DMS79 (cell line): ENCODE measurements at places on chromosomes 2 and 18.

- DNase-seq, result no peak
Observed at GRCh38 chr2:120486946-120487345, 141.0 kb downstream of the INHBB start.

- no peak for DNase-seq
Observed at GRCh38 chr2:109372171-109372568, 241.6 kb downstream of the SEPTIN10 start.

GRCh38 chr2:237686659-237687136 lies 59.3 kb downstream of the LRRFIP1 start:
- no peak for DNase-seq

DNA sequence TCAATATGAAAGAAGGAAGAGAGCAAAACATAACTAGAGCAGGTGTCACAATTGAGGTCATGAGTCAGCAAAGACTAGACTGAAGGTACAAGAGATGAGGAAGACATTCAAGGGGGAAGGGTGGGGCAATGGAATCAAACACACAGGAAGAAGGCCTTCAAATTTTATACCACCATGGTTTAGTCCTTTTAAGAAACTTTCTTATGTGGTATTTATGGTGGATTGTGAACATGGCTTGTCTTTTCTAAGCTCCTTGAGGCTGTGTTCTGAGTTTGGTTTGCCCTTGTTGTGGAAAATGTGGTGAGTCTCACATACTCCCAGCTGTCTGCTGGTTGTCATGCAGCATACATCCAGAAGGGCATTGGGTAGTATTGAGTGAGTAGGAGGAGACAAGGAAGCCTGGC lies 62.1 kb downstream of the NABP1 start:
- DNase-seq, result no peak

DNA sequence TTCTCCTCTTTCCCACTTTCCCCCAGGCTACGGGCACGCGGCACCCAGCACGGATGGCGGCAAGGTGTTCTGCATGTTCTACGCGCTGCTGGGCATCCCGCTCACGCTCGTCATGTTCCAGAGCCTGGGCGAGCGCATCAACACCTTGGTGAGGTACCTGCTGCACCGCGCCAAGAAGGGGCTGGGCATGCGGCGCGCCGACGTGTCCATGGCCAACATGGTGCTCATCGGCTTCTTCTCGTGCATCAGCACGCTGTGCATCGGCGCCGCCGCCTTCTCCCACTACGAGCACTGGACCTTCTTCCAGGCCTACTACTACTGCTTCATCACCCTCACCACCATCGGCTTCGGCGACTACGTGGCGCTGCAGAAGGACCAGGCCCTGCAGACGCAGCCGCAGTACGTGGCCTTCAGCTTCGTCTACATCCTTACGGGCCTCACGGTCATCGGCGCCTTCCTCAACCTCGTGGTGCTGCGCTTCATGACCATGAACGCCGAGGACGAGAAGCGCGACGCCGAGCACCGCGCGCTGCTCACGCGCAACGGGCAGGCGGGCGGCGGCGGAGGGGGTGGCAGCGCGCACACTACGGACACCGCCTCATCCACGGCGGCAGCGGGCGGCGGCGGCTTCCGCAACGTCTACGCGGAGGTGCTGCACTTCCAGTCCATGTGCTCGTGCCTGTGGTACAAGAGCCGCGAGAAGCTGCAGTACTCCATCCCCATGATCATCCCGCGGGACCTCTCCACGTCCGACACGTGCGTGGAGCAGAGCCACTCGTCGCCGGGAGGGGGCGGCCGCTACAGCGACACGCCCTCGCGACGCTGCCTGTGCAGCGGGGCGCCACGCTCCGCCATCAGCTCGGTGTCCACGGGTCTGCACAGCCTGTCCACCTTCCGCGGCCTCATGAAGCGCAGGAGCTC lies 35.4 kb downstream of the KCNK3 start:
- DNase-seq, result no peak

- DNase-seq, result no peak
Observed at GRCh38 chr18:74669136-74669798, 71.6 kb downstream of the ZNF407 start.

DNA sequence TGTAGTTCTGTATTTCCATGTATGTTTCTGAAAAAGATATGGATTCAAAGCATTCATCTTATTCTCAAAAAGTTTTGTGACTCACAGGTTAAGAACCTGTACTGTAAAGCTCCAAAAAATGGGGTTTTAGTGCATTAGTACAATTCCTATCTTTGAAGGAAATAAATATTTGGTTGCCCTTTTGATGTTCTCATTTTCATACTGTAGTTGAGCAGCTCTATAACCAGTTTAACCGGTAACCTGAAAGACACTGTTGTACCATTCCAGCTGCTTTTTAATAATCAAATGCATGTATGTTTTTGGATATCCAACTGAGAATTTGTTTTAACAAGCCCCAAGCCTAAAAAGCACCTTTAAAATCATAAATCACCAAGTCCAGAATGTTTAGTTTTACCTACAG lies 9.6 kb upstream of the OSGEPL1 start:
- DNase-seq, result no peak

DNA sequence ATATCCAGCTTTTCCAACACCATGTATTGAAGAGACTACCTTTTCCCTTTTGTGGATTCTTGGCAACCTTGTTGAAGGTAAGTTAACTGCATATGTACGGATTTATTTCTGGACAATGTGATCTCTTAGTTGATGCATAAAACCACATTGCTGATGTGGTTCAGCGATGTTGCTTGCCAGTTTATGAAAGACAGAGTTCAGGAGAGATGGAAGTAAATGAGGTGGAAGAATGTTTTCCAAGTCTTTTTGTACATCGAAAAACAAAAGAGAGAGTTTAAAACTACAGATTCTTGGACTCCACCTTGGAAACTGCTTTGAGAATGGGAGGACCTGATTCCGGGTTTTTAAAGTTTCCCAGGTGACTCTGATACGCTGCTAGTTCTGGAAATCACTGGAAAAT lies 43.8 kb downstream of the MOB4 start:
- no peak for DNase-seq

DNA sequence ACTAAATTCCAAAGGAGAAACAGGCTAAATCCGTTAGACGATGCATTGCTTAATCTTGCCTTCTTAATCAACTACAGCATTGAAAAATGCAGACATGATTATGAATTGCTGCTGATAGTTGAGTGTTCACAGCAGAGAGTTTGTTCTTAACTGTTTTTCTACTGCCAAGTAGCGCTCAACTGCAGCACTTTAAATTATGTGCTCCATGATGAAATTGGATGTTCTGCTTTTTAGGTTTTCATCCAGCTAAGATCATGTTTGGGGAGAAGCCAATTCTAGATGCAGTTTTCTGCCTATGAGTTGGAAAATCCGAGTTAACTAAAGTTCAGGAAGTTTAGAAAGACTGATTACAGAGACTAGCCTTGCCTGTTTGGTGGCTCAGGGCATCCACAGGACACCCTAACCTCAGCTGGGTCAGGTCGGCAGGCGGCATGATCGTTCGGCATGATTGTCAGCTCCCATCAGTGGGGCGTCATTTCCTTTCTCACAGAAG lies 119.4 kb upstream of the PIEZO2 start:
- DNase-seq, result no peak

DNA sequence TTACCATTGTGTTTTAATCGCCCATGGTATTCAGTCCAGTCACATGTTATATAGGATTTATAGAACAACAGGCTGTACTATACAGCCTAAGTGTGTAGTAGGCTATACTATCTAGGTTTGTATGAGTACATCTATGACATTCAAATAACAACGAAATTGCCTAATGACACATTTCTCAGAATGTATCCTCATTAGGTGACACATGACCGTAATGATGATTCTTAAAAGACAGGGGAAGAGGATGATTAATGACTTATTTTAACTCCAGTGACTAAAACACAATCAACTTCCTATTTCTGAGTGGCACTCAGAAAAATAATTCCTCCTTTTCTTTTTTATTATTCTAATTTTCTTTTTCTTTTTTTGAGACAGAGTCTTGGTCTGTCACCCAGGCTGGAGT lies 63.0 kb upstream of the ACSL3 start:
- no peak for DNase-seq

- no peak for DNase-seq
Observed at GRCh38 chr2:46036929-46037328, 260.3 kb upstream of the EPAS1 start.

DNA sequence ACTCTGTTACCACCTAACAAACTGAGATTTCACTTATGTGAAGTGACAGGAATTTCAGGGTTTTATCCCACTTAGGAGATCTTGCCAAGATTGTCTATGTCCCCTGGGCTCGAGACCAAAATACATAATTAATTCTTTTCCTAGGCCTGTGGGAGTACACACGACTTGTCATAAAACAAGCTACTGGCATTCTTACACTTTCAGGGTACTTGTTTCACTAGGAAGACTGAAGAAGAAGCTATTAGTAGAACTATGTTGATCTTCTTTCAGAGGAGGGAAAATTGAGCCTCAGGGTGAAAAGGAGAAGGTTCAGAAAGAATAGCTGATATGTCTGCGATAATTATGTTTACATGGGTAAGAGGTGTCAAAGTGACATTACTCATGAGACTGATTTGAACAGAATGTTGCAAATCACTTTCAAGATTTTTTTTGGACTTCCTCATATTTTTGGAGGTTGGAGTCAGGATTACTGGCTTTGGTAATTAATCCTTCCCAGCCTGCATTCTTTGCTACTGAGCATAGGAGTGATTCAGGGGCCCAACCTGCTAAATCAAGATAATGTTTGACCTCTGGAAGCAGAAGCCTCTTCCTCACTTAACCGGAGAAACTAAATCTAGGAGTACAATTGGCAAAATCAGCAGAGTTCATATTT lies 240.0 kb upstream of the NT5C1B start:
- DNase-seq, result no peak

DNA sequence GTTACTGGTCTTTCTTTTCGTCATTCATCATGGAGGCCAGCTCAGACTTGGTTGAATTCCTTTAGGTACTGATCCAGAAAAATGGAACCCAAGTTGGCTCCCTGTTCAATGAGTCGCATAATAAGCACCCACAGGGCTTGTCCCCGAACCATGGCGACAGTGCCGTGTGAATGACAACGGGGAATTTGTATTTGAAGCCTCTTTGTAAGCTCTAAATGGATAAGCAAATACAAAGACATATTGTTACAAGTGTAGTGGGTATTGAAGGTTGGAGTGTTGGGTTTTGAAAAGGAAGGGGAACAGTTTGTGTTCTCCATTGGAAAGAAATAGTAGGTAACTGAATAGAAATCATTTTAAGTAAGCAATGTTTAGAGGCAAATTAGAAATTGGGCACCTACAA lies 288.9 kb downstream of the SLC4A3 start:
- DNase-seq, result no peak

- peak; percentile 48 for DNase-seq
Observed at GRCh38 chr2:16614314-16614860, 51.2 kb downstream of the CYRIA start.

- no peak for DNase-seq
Observed at GRCh38 chr2:174013315-174013751, 48.2 kb upstream of the SP3 start.

DNA sequence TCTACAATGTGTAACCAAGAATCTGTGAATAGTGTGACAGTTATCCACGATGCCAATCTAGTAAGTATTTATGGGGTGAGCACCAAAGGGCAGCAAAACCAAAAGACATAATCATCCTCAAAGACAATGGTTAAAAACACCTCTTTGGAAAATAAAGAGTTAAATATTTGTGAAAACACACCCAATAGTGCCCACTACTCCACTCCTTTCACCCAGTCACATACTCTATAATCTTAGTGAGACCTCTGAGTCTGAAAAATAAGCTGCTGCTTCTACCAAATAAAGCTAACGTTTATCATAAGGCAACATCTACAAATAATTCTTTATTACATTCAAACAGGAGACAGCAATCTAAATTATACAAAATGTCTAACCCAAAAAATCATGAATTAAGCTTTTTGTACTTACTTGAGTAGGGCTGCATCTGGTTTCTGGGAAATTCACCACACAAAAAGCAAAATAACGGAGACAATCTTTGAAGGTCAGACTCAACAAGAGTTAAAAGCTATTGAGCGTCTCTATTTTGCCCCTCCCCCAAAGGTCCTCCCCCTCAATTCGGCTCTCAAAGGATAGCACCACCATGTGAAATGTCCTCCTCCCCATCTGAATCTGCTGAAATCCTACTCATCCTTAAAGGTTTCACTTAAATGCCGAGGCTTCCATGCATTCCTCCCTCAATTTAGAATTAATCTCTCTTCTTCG lies 2.0 kb downstream of the RAPH1 start:
- no peak for DNase-seq

DNA sequence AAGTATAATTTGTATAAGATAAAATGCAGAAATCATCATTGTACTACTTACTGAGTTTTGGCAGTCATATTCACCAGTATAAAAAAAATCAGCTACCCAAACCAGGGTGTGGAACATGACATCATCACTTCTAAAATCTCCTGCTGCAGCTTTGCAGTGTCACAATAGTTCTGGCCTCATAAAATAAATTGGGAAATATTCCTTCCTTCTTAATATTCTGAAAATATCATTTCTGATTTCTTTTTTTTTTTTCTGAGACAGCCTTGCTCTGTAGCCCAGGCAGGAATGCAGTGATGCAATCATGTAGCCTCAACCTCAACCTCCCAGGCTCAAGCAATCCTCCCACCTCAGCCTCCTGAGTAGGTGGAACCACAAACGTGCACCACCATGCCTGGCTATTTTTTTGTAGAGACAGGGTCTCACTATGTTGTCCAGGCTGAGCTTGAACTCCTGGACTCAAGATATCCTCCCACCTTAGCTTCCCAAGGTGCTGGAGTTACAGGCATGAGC lies 101.4 kb downstream of the TMEM18 start:
- no peak for DNase-seq

- DNase-seq, result no peak
Observed at GRCh38 chr2:46297546-46298271, 502 bp downstream of the EPAS1 start.

- DNase-seq, result no peak
Observed at GRCh38 chr2:69743847-69744264, 1.9 kb downstream of the ANXA4 start.
